ENCODE measurements at places on chromosomes 13 and 19. TPM values are rescaled to one million over a fixed set of nuclear protein-coding genes. Genes with fewer than 3 reads are reported as not detected.

- no peaks in the 10 kb centered on the region for H3K27me3 ChIP-seq
- H3K4me3 ChIP-seq = no peak overlapping the region
- H3K4me1 ChIP-seq = peaks cover 59% of the 10 kb centered on the region
- DNase-seq = no peak
- peak overlapping the region; percentile 47 for H3K27ac ChIP-seq
- peaks cover 19% of the 10 kb centered on the region for H3K36me3 ChIP-seq
Observed at GRCh38 chr19:19410553-19411550, 5.4 kb downstream of the GATAD2A start.

GRCh38 chr19:35986664-35987570 lies 8.1 kb upstream of the SDHAF1 start:
- no peak overlapping the region for H3K27ac ChIP-seq
- DNase-seq = no peak
- peaks cover 45% of the 10 kb centered on the region for H3K27me3 ChIP-seq
- H3K4me3 ChIP-seq = peak overlapping the region; percentile 78
- no peaks in the 10 kb centered on the region for H3K36me3 ChIP-seq
- H3K4me1 ChIP-seq = peaks cover 3% of the 10 kb centered on the region

DNA sequence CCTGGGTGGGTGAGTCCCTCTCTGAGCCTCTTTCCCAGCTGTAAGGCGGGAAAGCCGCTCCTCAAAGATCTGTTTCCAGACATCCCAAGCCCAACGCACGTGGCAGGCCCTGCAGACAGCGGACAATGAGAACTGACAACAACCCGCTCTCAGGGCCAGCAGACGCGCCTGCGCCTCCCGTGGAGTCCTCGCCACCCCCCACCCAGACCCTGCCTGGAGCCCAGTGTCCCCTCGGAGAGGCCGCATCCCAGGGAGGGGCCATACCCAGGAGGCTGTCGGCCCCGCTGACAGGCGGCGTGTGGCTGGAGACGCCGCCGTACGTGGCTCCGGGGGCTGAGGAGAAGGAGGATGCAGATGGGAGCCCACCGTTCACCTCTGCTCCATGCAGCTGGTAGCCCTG lies 16.3 kb upstream of the UQCR11 start:
- H3K4me3 ChIP-seq = no peak overlapping the region
- no peak overlapping the region for H3K27ac ChIP-seq
- H3K4me1 ChIP-seq = peaks cover 8% of the 10 kb centered on the region
- no peaks in the 10 kb centered on the region for H3K27me3 ChIP-seq

CLEC17A gene
- not detected for total RNA-seq

C3 gene
- 2.0 TPM for total RNA-seq

Measured in activated naive CD8-positive, alpha-beta T cell treated with anti-CD3 and anti-CD28 coated beads, Interleukin-2, amount 10 ng/mL, durations not matched to agents 7 days and 5 days (primary cell).